AG04450 (cell line): ENCODE measurements at places on chromosomes 7 and 10. TPM values are rescaled to one million over a fixed set of nuclear protein-coding genes. Genes with fewer than 3 reads are reported as not detected.

The ZNF316 gene
- 4.8 and 5.6 TPM in 2 replicates for polyA plus RNA-seq

The SEMA3E gene
- 0.02 and 0.06 TPM in 2 replicates for polyA plus RNA-seq

The ZNF282 gene
- 8.2 and 9.9 TPM in 2 replicates for polyA plus RNA-seq

The HKDC1 gene
- polyA plus RNA-seq, result 0.47 and 0.83 TPM in 2 replicates

The FAM20C gene
- 34.5 and 44.6 TPM in 2 replicates for polyA plus RNA-seq

The TAS2R41 gene
- not detected in 2 replicates for polyA plus RNA-seq

The ACBD7 gene
- polyA plus RNA-seq, result 0.58 and 0.67 TPM in 2 replicates

The INTS15 gene
- polyA plus RNA-seq, result 17.1 and 17.6 TPM in 2 replicates

The STAG3 gene
- 0.15 and 0.22 TPM in 2 replicates for polyA plus RNA-seq
